ENCODE measurements at places on chromosomes 5 and 9. TPM values are rescaled to one million over a fixed set of nuclear protein-coding genes. Genes with fewer than 3 reads are reported as not detected.

DNA sequence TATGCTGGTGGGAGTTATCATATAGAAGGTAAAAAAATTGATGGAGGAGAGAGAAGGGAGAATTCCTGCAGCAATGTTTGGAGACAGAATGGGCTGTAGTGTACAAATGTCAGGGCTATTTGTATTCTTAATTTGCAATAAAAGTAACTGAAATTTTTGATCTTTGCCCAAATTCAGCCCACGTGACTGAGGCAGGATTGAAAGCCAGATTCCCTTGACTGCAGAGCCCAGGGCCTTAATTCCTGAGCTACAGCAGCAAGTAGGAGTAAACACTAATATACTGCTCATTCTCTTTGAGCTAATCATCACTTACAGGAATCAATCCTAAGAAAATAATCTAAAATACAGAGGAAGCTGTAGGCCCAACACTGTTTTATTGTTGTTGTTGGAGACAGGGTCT is 5.2 kb upstream of the ANXA6 start:
- DNase-seq, result no peak

DNA sequence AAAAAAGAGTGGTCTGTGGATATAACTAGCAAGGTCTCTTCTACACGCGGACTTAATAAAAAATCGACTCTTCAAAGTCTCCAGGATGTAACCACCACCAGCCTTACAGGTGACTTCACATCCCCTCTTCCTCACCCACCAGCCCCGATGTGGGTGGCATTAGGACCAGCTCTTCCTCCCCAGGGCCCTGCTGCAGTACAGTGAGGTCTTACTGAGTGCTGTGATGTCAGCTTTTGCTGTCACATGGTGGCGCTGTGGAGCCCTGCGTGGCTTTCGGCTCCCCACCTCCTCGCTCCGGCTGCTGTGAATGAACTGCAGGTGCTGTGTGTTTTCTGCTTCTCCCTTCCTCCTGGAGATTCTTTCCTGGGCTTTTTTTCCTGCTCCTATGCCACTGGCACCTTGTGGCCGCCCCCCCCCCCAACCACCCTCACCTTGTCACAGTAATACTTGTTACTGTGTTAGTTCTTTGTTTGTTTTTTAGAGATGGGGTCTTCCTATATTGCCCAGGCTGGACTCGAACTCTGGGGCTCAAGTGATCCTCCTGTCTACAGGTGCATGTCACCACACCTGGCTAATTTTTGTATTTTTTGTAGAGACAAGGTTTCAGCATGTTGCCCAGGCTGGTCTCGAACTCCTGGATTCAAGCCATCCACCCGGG is 15.8 kb upstream of the RAPGEF1 start:
- peak; percentile 78 for DNase-seq

DNA sequence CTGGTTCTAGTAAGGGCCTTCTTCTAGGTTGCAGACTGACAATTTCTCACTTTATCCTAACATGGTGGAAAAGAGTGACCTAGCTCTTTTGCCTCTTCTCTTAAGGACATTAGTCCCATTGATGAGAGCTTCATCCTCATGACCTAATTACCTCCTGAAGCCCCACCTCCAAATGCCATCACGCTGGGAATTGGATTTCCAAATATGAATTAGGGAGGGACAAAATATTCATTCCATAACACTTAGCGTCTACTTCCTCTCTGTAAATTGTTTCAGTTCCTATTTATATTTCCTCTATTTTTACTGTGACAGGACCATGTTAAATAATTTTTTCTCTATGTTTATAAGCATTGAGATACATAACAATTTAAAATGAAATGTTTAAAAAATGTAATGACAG is 408.8 kb downstream of the CDH10 start:
- DNase-seq, result no peak

DNA sequence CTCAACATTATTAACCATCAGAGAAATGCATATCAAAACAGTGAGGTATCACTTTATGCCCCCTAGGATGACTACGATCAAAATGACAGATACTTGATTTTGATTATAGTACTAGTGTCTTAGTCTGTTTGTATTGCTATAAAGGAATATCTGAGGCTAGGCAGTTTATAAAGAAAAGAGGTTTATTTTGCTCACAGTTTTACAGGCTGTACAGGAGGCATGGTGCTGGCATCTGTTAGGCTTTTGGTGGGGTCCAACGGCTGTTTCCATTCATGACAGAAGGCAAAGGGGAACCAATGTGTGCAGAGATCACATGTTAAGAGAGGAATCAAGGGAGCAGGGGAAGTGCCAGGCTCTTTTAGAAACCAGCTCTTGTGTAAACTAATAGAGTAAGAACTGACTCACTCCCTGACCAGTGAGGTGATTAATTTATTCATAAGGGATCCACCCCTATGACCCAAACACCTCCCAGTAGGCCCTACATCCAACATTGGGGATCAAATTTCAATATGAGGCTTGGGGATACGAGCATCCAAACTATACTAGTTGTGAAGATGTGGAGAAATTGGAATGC is 16.0 kb upstream of the AFF4 start:
- DNase-seq, result no peak

DNA sequence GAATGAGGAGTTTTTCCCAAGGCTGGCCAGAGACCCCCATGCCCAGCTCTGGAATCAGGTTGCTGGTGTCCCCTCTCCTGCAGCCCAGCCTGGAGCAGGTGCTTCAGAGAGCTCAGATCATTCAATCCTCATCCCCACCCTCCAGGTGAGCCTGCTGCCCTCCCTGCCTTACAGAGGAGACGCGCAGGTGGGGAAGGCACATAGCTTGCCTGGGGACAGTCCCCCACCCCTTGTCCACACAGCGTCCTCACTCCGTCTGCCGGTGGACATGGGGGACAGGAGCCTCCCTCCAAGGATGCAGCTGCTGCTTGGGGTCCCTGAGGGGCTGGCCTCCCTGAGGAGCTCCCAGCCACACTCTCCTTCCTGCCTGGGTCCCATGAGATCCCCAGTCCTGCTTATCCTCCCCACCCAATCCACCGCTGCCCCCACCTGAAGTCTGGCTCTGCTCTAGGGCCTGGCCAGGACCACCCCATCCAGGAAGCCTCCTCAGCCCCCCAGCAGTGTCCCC is 17.1 kb upstream of the QSOX2 start:
- no peak for DNase-seq

DNA sequence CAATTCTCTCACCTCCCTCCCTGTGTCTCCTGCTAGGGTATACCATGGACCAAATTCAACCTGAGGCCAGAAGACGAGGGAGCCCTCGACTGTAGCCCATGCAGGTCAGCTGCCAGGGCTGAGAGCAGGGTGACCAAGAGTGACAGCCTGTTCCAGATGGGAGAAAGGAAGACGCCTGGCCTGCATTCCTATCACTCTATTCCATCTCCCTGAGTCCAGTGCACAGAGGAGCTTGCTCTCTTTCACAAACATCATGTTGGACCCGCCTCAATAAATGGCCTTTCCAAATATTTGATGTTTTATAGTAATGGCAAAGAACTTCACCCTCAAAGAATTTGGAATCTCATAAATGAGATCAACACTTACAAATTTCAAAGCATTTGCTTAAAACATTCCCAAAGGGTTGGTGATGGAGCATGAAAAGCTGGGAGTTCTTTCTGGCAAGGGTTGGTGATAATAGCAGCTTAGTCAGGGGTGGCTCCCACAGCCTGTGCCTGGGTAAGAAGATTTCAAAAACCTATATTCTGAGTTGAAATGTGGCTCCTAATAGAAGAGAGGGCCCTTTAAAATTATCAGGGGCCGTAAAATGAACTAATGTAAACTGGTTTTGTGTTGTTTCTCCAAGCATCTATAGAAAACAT is 393.1 kb downstream of the EFNA5 start:
- no peak for DNase-seq

DNA sequence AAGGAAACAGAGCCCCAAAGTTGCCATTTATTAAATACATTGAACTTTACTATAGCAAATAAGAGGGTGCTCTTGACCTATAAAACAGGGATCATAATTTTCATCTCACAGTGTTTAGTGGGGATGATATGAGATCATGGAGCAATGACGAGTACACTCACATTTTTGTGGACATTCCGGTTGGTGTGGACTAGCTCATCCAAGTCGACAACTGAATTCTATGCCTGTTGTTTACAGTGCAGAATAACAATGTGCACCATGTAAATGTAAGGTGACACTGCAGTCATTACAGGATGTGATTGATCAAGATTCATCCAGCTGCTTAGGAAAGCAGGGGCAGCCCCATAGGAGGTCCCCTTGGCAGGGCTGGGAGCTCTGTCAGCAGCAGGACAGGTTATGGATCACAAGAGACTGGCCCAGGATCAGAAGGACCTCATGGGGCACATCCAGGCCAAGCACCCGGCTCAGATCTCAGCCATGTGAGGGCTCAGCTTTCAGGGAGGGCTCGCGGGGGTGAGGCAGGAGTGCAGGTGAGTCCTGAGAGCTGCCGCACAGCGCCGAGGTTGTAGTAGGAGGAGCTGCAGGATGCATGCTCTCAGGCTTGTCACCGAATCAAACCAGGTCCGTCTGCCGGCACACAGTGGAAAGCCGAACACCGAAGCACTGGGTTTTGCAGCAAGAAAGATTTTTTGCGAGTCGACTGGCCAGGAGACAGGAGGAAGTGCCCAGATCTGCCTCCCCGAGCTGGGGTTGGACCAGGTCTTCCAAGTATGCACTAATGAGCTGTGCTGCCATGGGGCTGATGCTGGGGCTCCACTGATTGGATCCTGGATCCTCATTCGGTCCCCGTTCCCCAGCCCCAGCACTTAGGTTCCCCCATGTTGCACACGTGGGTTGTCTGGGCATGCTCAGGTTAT is 28.2 kb downstream of the MRPL36 start:
- DNase-seq, result no peak

DNA sequence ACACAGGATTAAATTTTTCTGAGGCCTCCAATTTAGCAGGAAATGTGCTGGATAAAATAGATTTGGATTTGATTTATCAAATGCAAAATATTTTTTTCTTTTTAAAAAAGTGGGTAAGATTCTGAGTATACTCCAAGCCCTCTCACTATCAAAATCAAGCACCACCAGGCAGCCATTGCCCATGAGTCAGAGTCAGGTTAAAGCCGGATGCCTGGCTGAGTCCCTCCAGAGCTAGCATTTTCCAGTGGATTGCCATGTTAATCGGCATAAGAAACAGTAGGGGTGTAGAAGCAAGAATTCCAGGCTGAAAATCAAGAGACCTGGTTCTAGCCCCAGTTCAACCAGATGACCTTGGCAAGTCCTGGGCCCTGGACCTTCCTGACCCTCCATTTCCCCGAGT is 85.3 kb downstream of the FAM114A2 start:
- no peak for DNase-seq

DNA sequence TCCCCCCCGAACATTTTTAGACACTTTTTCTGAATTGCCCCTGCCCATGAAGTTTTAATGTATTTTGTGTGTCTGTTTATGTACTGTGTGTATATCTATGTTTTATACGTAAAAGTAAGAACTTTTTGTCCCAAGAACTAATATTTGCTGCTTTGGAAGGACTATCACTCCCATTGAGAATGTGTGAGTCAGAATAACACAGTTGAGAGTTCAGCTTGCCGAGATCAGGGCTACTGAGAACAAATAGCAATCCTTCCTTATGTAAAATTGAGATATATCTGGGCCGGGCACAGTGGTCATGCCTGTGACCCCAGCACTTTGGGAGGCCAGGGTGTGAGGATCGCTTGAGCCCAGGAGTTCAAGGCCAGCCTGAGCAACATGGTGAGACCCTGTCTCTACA is 11.3 kb downstream of the GTF3C4 start:
- DNase-seq, result no peak

DNA sequence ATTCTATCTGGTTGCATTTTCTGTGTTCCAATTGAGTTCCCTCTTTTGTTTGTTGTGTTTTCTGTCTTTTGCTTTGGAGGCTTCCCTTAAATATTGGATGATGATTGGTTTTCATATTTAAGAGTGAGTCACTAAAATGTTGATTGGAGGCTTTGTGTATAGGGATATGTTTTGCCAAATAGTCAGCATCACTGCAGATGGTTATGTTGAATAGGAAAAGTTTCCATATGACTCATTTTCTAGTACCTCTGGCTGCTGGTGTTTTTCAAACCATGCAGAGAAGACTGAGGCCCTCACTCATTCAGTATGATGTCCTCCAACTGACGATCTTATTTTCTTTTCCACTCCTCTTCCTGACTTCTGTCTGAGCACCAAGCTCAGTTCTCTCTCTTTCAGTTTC is 1290.0 kb downstream of the EFNA5 start:
- no peak for DNase-seq

DNA sequence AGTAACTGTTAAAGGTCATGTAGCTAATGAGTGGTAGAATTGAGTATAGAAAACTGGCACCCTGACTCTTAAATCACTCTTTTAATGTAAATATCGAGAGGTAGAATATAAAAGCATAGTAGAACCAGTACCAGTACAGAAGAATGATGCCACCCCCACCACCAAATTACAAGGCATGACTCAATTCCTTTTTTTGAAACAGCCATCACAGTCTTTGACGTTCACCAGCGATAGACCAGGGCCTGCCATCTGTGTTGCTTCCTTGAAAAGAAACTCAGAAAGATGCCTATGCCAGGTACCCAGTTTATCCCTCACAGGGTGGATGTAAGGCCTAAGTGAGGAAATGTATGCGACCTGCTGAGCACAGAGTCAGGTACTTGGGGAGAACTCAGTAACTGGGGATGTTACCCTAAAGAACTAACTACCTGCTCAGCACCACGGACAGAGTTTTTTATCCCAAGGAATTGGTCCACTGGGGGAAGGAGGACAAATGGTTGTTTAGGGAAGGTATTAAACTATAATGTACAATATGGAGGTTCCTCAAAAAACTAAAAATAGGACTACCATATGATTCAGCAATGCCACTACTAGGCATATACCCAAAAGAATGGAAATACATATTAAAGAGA is 116.5 kb downstream of the BRINP1 start:
- no peak for DNase-seq

- DNase-seq, result no peak
Observed at GRCh38 chr9:134218230-134218629, 53.9 kb upstream of the RNU6ATAC start.

- no peak for DNase-seq
Observed at GRCh38 chr5:145943674-145944121, 7.3 kb downstream of the SH3RF2 start.

- no peak for DNase-seq
Observed at GRCh38 chr5:1488882-1489680, 34.7 kb downstream of the LPCAT1 start.

GRCh38 chr5:162227075-162227474 is 159.5 kb downstream of the GABRG2 start:
- DNase-seq, result no peak

GRCh38 chr9:86281593-86282076 is 703 bp downstream of the ISCA1 start:
- no peak for DNase-seq

ZNF454 gene
- 10.0 TPM for total RNA-seq

MED22 gene
- total RNA-seq, result 16.5 TPM

PCDHB5 gene
- 10.6 TPM for total RNA-seq
